ENCODE measurements at places on chromosomes 12 and 14.
A peak's percentile ranks its signal among the peaks of the same experiment; 100 is the strongest.

DNA sequence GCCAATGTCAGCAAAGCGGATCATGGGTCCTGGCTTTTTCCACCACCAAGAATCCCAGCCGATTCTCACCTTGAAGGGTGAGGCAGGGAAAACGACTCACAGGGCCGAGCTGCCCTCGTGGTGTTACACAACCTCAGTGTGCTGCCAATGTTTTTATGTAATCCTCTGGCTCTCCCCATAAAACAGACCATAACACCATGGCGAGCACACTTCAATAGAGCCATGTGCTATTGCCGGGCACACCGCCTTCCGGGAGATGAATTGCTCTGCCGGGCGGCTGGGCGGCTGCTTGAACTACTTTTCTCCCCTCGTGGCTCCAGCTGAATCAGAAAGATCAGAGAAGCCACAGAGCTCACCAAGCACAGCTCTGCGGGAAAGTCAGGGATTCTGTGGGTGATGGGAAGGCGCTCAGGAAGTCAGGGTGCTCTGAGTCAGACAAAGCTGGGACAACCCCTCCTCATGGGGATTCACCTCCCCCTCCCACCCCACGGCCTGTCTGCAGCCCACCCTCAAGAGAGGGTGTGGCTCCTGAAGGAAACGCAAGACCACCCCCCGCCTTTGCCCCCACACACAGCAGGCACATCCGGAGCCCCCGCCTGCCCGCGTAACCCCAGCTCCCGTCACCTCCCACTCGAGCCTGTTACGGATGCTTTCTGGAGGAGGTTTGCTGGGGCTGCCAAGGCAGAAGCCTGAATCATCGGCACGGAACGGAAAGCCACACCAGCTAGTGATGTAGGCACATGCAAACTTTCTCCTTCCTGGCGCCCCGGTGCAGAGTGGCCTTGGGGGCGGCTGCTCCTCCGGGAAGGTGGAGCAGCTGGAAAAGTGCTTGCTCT lies 1.8 kb downstream of the GALNT9 start:
- DNase-seq: peak; percentile 31

GRCh38 chr12:32568228-32568627 lies 110.9 kb upstream of the DNM1L start:
- DNase-seq: peak; percentile 71

DNA sequence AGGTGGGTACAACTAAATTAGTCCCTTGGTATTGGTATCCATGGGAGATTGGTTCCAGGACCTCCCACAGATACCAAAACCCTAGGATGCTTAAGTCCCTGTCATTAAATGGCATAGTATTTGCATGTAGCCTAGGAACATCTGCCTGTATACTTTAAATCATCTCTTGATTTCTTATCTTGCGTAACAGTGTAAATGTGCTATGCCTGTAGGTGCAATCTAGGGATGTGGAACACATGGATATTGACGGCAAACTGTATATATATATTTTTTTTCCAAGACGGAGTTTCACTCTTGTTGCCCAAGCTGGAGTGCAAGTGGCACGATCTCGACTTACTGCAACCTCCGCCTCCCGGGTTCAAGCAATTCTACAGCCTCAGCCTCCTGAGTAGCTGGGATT lies 1.5 kb downstream of the KNTC1 start:
- no peak for DNase-seq

- no peak for DNase-seq
Measured at GRCh38 chr14:43356979-43357545, 1150.0 kb downstream of the FSCB start.

- no peak for DNase-seq
Measured at GRCh38 chr12:132078190-132078589, 65.9 kb downstream of the DDX51 start.

- peak; percentile 85 for DNase-seq
Measured at GRCh38 chr14:103520657-103521437, 1.8 kb downstream of the CKB start.

DNA sequence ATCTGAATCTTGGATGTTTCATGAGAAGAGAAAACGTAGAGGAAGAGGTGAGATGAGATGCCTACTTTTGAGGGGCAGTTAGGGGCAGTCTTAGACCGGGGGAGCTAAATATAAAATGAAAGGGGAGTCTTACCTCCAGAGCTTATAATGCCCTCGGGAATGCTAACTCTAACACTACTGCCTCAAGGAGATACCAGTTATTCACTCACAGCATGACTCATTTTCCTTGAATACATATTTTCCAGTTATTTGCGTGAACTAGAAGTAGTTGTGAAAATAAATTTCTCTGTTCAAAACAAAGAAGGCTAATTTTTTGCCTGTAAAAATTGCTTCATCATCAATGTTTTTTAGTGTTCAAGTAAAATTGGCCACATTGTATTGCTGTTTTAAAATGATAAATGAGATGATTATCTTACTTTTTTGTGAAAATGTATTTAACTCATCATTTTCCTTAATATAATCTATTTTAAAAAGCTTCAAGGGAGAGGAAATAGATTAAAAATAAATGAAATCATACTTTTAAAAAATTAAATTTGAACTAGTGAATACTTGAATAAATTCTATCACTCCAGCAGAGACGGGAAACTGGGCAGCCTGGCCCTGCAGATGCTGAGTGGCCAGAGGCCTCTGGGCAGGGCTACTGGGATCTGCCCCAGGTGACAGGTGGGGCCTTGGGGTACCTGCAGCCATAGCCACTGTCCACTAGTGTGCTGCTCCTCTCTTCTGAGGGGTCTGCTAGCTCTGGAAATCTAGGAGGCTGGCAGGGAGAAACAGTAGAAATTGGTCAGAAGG lies 339.3 kb downstream of the EGLN3 start:
- no peak for DNase-seq

DNA sequence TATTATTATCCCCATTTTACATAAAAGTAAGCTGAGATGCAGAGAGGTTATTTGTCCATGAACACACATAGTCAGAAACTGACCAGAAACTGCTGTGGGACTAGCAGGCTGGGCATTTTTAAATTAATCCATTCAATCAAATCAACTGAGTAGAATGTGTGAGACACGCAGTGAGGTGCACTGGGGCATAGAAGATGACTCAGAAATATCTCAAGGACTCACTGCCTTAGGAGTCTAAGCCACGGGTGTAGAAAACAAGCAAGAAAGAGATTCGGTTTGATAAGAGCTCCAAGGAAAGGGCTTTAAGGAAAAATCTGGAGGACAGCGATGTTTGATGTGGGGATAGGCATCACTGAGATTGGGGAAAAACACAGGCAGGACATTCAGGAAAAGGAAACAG lies 127.8 kb downstream of the ANO2 start:
- DNase-seq: no peak

- DNase-seq: no peak
Measured at GRCh38 chr14:74892745-74893144, 11.0 kb downstream of the DLST start.

- DNase-seq: no peak
Measured at GRCh38 chr14:85279407-85279806, 250.5 kb upstream of the FLRT2 start.

- no peak for DNase-seq
Measured at GRCh38 chr12:30257618-30258017, 438.1 kb downstream of the IPO8 start.
